ENCODE measurements at places on chromosomes 6 and 20.

DNA sequence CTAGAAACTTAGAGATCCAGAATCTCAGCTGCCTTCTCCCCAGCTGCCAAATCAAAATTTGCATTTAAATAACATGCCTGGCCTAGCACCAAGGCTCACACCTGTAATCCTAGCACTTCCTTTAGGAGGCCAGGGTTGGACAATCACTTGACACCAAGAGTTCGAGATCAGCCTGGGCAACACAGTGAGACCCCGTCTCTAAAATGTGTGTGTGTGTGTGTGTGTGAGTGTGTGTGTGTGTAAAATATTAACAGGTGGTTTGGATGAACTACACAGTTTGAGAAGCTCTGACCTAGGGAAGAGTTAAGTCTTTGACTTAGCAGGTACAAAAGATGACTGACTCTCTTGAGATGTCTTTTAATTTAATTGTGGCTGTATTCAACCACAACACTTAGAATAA is 20.2 kb upstream of the CD2AP start:
- DNase-seq, result no peak

DNA sequence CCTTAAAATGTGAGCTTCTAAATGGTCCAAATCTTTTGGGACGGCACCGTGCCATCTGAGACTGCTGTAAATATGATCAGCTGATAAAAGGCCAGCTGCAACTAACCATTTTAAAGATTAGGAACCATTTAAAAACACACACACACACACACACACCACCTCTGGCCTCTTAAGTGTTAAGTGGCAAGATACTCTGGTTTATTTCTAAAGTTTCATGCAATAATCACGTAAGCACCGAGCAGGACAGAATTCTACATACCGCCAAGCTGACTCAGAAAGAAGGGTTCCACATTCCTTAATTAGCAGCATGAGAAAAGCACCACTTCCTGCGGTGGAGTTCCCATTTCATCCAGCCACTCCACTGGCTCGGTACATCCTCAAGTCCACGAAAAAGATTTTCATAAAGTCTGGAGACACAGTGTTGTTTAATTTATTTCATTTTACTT is 17.8 kb upstream of the ZNF217 start:
- DNase-seq, result no peak

DNA sequence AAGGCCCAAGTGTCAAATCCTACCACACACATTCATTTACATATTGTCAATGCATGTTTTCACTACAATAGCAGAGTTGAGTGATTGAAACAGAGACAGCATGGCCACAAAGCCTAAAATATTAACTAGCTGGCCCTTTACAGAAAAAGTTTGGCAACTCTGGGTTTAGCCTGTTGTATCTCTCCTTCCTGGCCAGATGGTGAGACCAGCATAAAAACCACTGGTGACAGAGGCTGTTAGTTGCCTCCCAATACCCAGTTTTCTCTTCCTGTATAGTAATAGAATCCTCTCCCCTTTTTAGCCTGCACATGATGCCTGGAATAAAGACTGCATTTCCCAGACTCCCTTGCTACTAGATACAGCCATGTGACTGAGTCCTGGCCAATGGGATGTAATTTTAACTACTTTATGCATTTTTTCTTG is 100.0 kb upstream of the TAB2 start:
- DNase-seq, result no peak

- no peak for DNase-seq
Observed at GRCh38 chr6:5028921-5029320, 25.1 kb upstream of the RPP40 start.

DNA sequence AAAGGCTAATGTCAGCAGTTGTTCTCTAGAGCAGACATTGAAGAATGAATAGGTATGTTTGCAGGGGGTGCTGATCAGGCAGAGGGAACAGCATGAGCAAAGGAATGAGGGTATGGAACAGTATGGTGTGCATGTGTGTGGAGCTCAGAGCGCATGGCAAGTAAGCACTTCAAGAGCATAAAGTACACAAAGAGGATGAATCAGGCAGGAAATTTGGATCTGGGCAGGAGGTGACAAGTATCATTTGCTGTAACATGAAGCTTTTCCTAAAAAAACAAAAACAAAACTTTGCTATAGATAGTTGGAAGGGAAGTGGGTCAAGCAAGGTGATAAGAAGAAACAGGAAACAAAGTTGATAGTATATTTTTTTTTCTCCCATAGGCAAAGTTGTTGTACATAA is 746.8 kb downstream of the HDGFL1 start:
- no peak for DNase-seq

- no peak for DNase-seq
Observed at GRCh38 chr6:61857541-61857940, 428.5 kb downstream of the KHDRBS2 start.

DNA sequence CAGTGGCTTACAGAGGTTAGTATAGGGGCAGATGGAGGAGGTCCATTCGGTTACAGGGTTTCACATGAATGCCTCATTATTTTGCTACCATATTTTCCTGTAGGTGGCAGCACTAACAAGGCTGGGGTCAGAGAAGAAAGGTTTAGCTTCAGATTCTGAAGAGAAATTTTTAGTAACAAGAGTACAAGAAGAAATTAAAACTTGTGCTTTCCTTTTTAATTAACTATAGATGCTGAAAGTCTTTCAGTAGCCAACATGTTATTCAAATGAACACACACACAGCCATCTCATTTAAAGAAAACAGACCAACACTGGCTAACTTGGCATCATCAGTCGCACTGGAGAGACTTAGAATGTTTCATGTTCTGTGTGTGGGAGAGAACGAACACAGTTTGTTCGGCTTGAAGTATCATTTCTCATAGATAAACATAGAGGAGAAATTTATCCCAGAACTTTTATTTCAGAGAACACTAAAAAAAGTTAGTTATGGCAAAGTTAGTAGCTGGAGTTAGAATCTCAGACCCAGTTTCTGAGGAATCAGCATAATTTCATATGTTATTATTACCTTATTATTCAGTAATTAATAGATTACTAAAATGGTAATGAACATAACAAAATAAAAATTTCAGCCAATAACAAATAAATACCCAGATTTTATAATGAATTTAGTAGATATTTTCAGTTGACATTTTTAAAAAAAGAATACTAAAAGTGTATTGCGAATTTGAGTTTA is 314.0 kb upstream of the RSPO3 start:
- peak; percentile 36 for DNase-seq

All from NCI-H1930 (cell line).